ENCODE measurements at places on chromosomes 16 and 17. TPM values are rescaled to one million over a fixed set of nuclear protein-coding genes. Genes with fewer than 3 reads are reported as not detected.
A peak's percentile ranks its signal among the peaks of the same experiment; 100 is the strongest.

DNA sequence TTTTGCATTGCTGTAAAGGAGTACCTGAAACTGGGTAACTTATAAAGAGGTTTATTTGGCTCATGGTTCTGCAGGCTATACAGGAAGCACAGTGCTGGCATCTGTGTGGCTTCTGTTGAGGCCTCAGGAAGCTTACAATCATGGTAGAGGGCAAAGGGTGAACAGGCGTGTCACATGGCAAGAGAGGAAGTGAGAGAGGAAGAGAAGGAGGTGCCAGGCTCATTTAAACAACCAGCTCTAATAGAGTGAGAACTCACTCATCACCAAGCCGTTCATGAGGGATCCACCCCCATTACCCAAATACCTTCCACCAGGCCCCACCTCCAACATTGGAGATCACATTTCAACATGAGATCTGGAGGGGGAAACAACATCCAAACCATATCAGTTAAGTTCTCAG, 16.4 kb upstream of the CLEC19A start:
- no peak overlapping the region for H3K4me3 ChIP-seq
- H3K27ac ChIP-seq: no peak overlapping the region
- DNase-seq: no peak
- H3K27me3 ChIP-seq: no peaks in the 10 kb centered on the region
- H3K36me3 ChIP-seq: no peaks in the 10 kb centered on the region
- no peaks in the 10 kb centered on the region for H3K4me1 ChIP-seq

GRCh38 chr17:10198509-10199249, at the start of gene GAS7:
GAS7 (minus strand) TSS chr17:10198606.
- no peaks in the 10 kb centered on the region for H3K27me3 ChIP-seq
- peak within 1 kb of the TSS; percentile 81 for H3K4me3 ChIP-seq
- peak within 1 kb of the TSS; percentile 71 for H3K27ac ChIP-seq

DNA sequence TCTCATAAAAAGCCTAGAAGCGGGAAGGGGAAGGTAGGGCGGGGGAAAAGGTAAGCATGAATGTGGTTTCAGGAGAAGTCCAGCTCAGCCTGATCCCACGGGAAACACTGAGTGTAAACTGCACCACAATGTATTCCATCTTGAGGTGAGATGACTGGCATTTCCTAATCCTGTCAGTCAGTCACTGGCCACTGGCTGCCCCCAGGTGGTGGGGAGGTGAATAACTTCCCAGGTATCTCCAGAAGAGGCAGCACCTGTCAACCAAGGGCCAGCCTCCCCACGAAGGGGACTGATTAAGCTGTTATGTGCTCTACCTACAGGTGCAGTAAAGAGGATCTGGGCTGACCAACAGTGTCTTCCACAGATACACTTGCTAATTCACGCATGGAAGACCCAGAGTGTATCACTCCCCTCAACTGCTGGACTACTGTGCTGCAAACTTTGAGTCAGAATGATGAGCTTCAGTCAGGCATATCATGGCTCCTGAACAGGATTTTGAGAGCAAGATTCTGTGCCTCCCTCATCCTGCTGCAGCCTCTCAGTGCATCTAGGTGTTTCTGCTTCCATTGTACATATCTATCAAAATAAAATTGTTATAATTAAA, 108.5 kb upstream of the CCL2 start:
- DNase-seq: peak; percentile 47
- peaks cover 6% of the 10 kb centered on the region for H3K27me3 ChIP-seq
- H3K4me1 ChIP-seq: no peaks in the 10 kb centered on the region
- H3K4me3 ChIP-seq: no peak overlapping the region

DNA sequence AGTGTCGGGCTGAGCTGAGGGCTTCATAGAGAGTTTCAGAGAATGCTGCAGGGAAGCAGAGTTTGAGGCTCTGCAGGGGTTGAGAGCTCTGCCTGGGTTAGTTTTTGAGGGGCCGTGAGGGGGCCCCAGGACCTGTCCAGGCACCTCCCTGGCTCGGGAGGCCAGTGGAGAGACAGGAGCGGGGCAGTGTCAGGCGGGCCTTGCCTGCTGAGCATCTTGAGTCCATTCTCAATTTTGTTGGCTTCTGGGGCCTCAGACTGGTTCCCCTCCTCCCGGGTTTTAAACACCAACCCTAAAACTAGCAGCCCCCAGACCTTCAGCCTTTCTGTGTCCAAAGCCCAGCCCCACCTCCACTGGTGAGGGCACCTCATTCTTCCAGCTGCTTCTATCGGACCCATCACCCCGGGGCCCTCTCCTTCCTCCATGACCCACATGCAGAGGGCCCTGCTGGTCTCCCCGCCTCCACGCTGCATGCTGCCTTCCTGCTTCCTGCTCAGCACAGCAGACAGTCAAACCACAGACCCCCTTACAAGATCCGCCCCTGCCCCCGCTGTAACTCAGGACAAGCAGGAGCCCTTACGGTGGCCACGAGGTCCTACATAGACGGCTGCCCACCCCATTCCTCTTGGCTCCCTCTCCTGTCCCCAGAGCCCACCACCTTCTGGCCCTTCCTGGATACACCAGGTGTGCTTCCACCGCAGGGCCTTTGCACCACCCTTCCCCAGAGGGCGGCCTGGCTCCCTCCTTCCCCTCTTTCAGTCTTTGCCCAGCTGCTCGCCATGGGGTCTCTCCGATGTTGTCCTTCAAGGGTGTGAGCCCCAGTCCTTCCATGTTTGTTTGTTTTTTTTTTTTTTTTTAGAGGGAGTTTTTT, 3.8 kb downstream of the RNF213 start:
- DNase-seq: no peak
- H3K27ac ChIP-seq: peak overlapping the region; percentile 97
- H3K27me3 ChIP-seq: no peaks in the 10 kb centered on the region
- H3K4me3 ChIP-seq: peak overlapping the region; percentile 98

DNA sequence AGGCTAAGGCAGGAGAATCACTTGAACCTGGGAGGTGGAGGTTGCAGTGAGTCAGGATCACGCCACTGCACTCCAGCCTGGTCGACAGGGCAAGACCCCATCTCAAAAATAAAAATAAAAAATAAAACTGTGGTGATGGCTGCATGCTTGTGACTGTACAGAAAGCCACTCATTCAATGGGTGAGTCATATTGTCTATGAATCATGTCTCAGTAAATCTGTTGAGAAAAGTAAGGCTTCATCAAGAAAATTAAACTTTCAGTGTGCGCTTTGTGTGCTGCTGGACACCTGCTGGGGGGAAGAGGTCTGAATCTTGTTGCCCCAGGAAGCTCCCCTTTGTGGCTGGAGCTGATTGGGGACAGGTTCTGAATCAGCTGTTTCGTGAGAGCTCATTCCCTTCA, 11.3 kb downstream of the NUBP1 start:
- no peak overlapping the region for H3K27ac ChIP-seq
- peaks cover 82% of the 10 kb centered on the region for H3K36me3 ChIP-seq
- H3K4me1 ChIP-seq: peaks cover 23% of the 10 kb centered on the region
- no peak for DNase-seq
- H3K4me3 ChIP-seq: no peak overlapping the region

GRCh38 chr16:6837722-6838121, 494.9 kb upstream of the RBFOX1 start:
- no peak for DNase-seq
- H3K27ac ChIP-seq: no peak overlapping the region
- H3K4me3 ChIP-seq: no peak overlapping the region
- H3K27me3 ChIP-seq: no peaks in the 10 kb centered on the region
- no peaks in the 10 kb centered on the region for H3K4me1 ChIP-seq
- H3K36me3 ChIP-seq: no peaks in the 10 kb centered on the region

GRCh38 chr17:66655861-66656260, 179.1 kb upstream of the CACNG5 start:
- no peak for DNase-seq
- H3K27ac ChIP-seq: no peak overlapping the region
- H3K4me3 ChIP-seq: no peak overlapping the region
- H3K27me3 ChIP-seq: no peaks in the 10 kb centered on the region

GRCh38 chr17:42518046-42518754, 17.8 kb upstream of the NAGLU start:
- peaks cover 85% of the 10 kb centered on the region for H3K4me1 ChIP-seq
- peak overlapping the region; percentile 87 for H3K27ac ChIP-seq
- no peak overlapping the region for H3K4me3 ChIP-seq
- H3K36me3 ChIP-seq: peaks cover 45% of the 10 kb centered on the region

DNA sequence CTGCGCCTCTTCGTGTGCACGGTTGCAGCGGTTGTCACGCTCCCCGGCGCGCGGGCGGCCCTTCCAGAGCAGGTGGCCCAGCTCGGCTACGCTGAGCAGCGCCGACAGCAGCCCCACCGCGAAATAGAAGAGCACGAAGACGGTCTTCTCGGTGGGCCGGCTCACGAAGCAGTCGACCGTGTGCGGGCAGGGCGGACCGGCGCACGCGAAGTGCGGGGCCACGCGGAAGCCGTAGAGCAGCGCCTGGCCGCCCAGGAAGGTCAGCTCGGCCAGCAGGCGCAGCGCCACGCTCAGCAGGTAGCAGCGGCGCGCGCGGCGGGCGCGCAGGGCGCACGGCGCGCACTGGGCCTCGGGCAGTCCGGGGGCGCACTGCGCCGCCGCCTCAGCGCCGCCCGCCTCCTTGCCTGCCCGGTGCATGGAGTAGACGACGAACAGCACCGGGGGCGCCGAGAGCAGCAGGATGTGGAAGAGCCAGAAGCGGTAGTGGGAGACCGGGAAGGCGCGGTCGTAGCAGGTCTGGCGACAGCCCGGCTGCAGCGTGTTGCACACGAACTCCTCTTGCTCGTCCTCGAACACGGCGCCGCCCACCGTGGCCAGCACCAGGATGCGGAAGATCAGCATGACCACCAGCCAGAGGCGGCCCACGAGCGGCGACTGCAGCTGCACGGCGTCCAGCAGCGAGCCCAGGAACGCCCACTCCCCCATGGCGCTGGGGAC, 1.3 kb downstream of the GJD3 start:
- H3K4me3 ChIP-seq: peak overlapping the region; percentile 58
- no peak overlapping the region for H3K27ac ChIP-seq
- H3K4me1 ChIP-seq: peaks cover 27% of the 10 kb centered on the region
- no peaks in the 10 kb centered on the region for H3K27me3 ChIP-seq

DNA sequence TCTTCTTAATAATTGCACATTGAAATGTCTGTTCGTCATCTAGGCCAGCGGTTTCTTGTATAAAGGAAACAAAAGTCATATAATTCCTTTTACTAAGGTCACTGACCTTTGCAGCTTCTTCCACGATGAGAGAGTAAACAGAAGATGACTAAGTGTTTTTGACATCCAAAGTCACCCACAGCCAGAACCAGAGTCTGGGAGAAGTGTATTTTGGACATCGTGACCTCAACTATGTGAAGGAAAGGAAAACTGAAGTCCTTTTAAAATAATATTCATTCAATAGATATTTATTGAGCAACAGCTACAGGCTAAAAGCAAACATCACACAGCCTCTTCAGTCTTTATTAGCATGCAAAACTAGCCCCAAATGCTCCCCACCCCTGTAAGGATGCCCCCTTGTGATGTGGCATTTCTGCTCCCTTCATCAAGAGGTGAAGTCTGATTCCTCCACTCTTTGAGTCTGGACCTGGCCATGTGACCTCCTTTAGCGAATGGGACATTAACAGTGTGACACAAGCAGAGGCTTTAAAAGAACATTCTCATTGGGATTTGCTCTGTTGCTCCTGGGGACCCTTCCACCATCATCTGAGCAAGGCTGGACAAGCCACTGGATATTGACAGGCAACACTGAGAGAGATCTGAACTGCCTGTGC, 8.1 kb upstream of the PMP22 start:
- H3K27ac ChIP-seq: peak overlapping the region; percentile 11
- H3K27me3 ChIP-seq: no peaks in the 10 kb centered on the region
- H3K4me3 ChIP-seq: no peak overlapping the region
- DNase-seq: no peak
- peaks cover 17% of the 10 kb centered on the region for H3K4me1 ChIP-seq

GRCh38 chr16:84404324-84404723, 36.0 kb downstream of the ATP2C2 start:
- H3K27me3 ChIP-seq: peaks cover 20% of the 10 kb centered on the region
- H3K36me3 ChIP-seq: no peaks in the 10 kb centered on the region
- H3K27ac ChIP-seq: no peak overlapping the region
- DNase-seq: no peak
- no peak overlapping the region for H3K4me3 ChIP-seq

- no peak overlapping the region for H3K27ac ChIP-seq
- no peaks in the 10 kb centered on the region for H3K36me3 ChIP-seq
Observed at GRCh38 chr16:9658164-9658563, 524.1 kb downstream of the GRIN2A start.

- H3K4me1 ChIP-seq: peaks cover 8% of the 10 kb centered on the region
- no peak overlapping the region for H3K27ac ChIP-seq
- DNase-seq: no peak
- no peak overlapping the region for H3K4me3 ChIP-seq
Observed at GRCh38 chr16:17229766-17230165, 241.0 kb downstream of the XYLT1 start.

DNA sequence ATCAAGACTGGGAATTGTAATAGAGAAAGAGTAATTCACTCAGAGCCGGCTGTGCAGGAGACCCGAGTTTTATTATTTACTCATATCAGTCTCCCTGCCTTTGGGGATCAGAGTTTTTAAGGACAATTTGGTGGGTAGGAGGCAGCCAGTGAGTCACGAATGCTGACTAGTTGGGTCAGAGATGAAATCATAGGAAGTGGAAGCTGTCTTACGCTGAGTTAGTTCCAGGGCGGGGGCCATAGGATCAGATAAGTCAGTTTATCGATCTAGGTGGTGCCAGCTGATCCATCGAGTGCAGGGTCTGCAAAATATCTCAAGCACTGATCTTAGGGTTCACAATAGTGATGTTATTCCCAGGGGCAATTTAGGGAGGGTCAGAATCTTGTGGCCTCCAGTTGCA, 20.2 kb upstream of the GUCY2D start:
- DNase-seq: no peak
- no peak overlapping the region for H3K4me3 ChIP-seq
- no peak overlapping the region for H3K27ac ChIP-seq

DNA sequence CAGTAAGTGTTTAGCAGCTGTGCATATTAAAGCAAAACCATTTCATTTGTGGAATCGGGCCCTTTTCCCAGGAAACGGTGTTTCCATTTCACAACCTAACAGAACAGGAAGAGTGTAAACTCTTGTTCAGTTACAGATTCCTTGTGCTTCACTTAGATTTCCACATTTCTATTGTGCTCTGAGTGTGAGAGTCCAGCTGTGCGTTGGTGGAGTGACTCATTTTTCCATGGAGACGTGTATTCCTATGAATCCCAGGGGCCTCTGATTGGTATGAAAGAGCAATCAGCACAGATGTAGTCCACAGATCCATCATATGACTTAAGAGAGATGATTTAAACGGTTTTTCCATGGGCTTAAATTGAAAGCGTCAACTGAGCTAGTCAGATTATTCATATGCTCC, 13.3 kb upstream of the CAVIN1 start:
- no peaks in the 10 kb centered on the region for H3K27me3 ChIP-seq
- H3K4me3 ChIP-seq: no peak overlapping the region
- peak overlapping the region; percentile 79 for H3K27ac ChIP-seq
- H3K36me3 ChIP-seq: no peaks in the 10 kb centered on the region
- H3K4me1 ChIP-seq: no peaks in the 10 kb centered on the region
- DNase-seq: peak; percentile 60

Gene GAST
- total RNA-seq: not detected

Gene CD79B
- 13.0 TPM for total RNA-seq

Gene KRT23
- total RNA-seq: not detected

Gene PMFBP1
- not detected for total RNA-seq

Gene PYDC1
- total RNA-seq: not detected

Gene MYH1
- total RNA-seq: not detected

Gene PPL
- 6.4 TPM for total RNA-seq

Gene ENPP7
- total RNA-seq: not detected

Gene PYY
- total RNA-seq: not detected

Gene KSR1
- 31.1 TPM for total RNA-seq

Gene MT1H
- not detected for total RNA-seq
